T-cell (primary cell): ENCODE measurements at places on chromosomes 4 and X. TPM values are rescaled to one million over a fixed set of nuclear protein-coding genes. Genes with fewer than 3 reads are reported as not detected.

DNA sequence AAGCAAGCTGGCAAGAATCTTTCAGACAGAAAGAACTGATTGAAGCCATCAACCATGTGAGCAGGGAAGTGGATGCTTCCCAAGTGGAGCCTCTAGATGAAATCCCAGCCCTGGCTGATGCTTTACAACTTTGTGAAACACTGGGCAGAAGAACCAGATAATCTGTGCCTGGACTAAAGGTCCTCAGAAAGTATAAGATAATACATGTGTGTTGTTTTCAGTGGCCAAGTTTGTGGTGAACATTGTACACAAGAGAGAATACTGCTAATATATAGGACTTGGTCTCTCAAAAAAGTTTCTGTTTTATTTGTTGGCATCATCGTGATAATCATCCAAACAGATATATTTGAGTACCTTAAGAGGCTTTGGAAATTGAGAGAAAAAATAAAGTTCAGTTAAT is 1367.8 kb upstream of the IGFBP7 start:
- H3K36me3 ChIP-seq = no peaks in the 10 kb centered on the region
- no peak overlapping the region for H3K27ac ChIP-seq
- DNase-seq = no peak
- H3K4me1 ChIP-seq = no peaks in the 10 kb centered on the region

GRCh38 chr4:79364061-79364460 is 38.2 kb upstream of the NAA11 start:
- H3K36me3 ChIP-seq = no peaks in the 10 kb centered on the region
- no peak for DNase-seq
- H3K27me3 ChIP-seq = no peaks in the 10 kb centered on the region
- H3K4me3 ChIP-seq = no peak overlapping the region

GRCh38 chr4:139889901-139890300 is 224.3 kb downstream of the MGST2 start:
- no peaks in the 10 kb centered on the region for H3K36me3 ChIP-seq
- DNase-seq = no peak
- no peak overlapping the region for H3K27ac ChIP-seq
- H3K4me1 ChIP-seq = no peaks in the 10 kb centered on the region
- no peak overlapping the region for H3K4me3 ChIP-seq

Gene TMEM175
- total RNA-seq = 44.6 TPM

- H3K4me1 ChIP-seq = no peaks in the 10 kb centered on the region
- H3K36me3 ChIP-seq = no peaks in the 10 kb centered on the region
- H3K27me3 ChIP-seq = peaks cover 3% of the 10 kb centered on the region
- no peak for DNase-seq
- H3K27ac ChIP-seq = no peak overlapping the region
Measured at GRCh38 chr4:138910195-138910913, 105.2 kb upstream of the NOCT start.

Gene PPP1R2C
- total RNA-seq = not detected

Gene MAGEB1
- total RNA-seq = not detected

Gene TRIM61
- total RNA-seq = 0.79 TPM

Gene FAT4
- 0.06 TPM for total RNA-seq

Gene PCDH10
- total RNA-seq = not detected

GRCh38 chrX:147900349-147900748 is 11.4 kb upstream of the FMR1 start:
- no peaks in the 10 kb centered on the region for H3K4me1 ChIP-seq
- H3K36me3 ChIP-seq = no peaks in the 10 kb centered on the region
- no peak overlapping the region for H3K4me3 ChIP-seq
- no peaks in the 10 kb centered on the region for H3K27me3 ChIP-seq

Gene ADRA2C
- not detected for total RNA-seq

GRCh38 chr4:188665491-188666457 is 526.5 kb downstream of the TRIML1 start:
- DNase-seq = no peak
- H3K4me3 ChIP-seq = no peak overlapping the region
- H3K27ac ChIP-seq = no peak overlapping the region
- H3K36me3 ChIP-seq = no peaks in the 10 kb centered on the region

Gene ASMTL
- 48.8 TPM for total RNA-seq

- no peaks in the 10 kb centered on the region for H3K27me3 ChIP-seq
- DNase-seq = no peak
- H3K4me1 ChIP-seq = no peaks in the 10 kb centered on the region
- H3K27ac ChIP-seq = no peak overlapping the region
- no peaks in the 10 kb centered on the region for H3K36me3 ChIP-seq
- no peak overlapping the region for H3K4me3 ChIP-seq
Measured at GRCh38 chrX:120242813-120243212, 7.8 kb upstream of the ZBTB33 start.

- no peaks in the 10 kb centered on the region for H3K36me3 ChIP-seq
- no peak overlapping the region for H3K27ac ChIP-seq
- H3K27me3 ChIP-seq = no peaks in the 10 kb centered on the region
- H3K4me1 ChIP-seq = no peaks in the 10 kb centered on the region
- DNase-seq = no peak
Measured at GRCh38 chrX:138929926-138930582, 218.5 kb upstream of the FGF13 start.

GRCh38 chr4:76203541-76203940 is 10.1 kb downstream of the SCARB2 start:
- H3K36me3 ChIP-seq = no peaks in the 10 kb centered on the region
- H3K27me3 ChIP-seq = no peaks in the 10 kb centered on the region
- DNase-seq = no peak
- peaks cover 16% of the 10 kb centered on the region for H3K4me1 ChIP-seq
- no peak overlapping the region for H3K4me3 ChIP-seq

- no peaks in the 10 kb centered on the region for H3K36me3 ChIP-seq
- DNase-seq = no peak
- peaks cover 2% of the 10 kb centered on the region for H3K4me1 ChIP-seq
- no peak overlapping the region for H3K27ac ChIP-seq
- no peaks in the 10 kb centered on the region for H3K27me3 ChIP-seq
Measured at GRCh38 chrX:47662144-47662657, 3.2 kb upstream of the UXT start.

- peaks cover 15% of the 10 kb centered on the region for H3K4me1 ChIP-seq
- H3K4me3 ChIP-seq = peak within 1 kb of the TSS; percentile 51
- no peaks in the 10 kb centered on the region for H3K27me3 ChIP-seq
- no peaks in the 10 kb centered on the region for H3K36me3 ChIP-seq
- no peak for DNase-seq
Measured at GRCh38 chrX:78327370-78328086, at the start of gene CYSLTR1. CYSLTR1 (minus strand) TSS chrX:78327611; CDS start chrX:78273746, 53,865 bp downstream.

DNA sequence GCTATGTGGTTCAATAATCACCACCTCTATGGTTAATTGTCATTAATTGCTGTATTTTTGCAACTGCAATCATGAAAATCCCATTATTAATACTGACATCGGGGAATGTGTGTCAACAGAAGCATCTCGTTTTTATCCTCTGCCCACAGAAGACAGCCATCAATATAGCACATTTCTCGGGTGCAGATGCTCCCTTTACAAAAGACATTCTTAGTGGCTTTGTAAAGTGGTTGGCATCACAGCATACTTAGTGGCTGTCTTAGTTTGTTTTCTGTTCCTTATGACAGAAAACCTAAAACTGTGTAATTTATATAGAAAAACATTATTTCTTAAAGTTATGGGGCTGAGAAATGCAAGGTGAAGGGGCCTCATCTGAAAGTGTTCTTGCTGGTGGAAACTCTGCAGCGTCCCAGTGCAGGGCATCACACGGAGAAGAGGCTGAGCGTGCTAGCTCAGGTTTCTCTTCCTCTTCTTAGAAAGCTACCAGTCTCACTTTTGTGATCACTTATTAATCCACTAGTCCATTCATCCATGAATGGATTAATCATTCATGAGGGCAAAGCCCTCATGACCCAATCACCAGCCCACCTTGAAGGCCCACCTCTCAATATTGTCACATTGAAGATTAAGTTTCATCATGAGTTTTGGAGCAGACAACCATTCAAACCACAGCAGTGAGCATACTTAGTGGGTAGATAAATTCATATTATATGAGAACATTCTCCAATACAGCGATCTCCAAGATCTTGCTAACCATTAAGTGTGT is 1067.7 kb upstream of the PABPC4L start:
- no peak overlapping the region for H3K27ac ChIP-seq
- no peaks in the 10 kb centered on the region for H3K27me3 ChIP-seq
- no peak for DNase-seq
- H3K4me1 ChIP-seq = no peaks in the 10 kb centered on the region
- no peak overlapping the region for H3K4me3 ChIP-seq
- no peaks in the 10 kb centered on the region for H3K36me3 ChIP-seq

DNA sequence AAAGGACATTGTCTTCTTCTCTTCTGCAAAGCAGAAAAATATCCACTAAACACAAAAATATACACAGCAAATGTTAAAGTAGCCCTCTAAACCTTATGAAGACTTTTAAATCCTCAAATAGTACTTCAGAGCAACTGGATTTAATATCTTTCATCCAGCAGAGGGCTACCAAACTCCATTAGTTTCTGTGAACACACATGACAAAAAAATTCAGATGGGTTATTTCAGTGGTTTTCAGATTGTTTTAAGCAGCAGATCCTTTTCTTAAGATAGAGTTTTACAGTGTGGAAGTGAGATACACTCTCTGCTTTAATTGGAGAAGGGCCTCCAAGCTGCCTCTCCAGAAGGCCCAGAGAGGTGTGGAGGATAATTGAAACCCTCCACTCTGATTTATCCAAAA is 56.7 kb downstream of the ANK2 start:
- H3K4me1 ChIP-seq = no peaks in the 10 kb centered on the region
- no peaks in the 10 kb centered on the region for H3K27me3 ChIP-seq
- no peak overlapping the region for H3K4me3 ChIP-seq
- no peak for DNase-seq
- no peak overlapping the region for H3K27ac ChIP-seq
- H3K36me3 ChIP-seq = no peaks in the 10 kb centered on the region

Gene GLRB
- not detected for total RNA-seq

DNA sequence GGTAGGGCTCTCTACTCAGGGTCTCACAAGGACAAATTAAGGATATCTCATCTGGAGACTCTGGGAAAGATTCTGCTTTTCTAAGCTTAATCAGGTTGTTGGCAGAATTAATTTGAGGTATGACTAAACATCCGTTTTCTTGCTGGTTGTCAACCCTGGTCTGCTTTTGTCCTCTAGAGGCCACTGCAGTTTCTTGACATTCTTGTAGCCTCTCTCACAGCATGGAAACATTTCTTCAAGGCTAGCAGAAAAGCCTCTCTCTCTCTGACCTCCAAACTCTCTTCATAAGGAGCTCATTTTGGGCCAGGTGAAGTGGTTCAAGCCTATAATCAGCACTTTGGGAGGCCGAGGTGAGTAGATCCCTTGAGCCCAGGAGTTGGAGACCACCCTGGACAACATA is 749.5 kb upstream of the PCDH7 start:
- no peaks in the 10 kb centered on the region for H3K36me3 ChIP-seq
- H3K4me1 ChIP-seq = no peaks in the 10 kb centered on the region
- no peaks in the 10 kb centered on the region for H3K27me3 ChIP-seq
- H3K27ac ChIP-seq = no peak overlapping the region

Gene TKTL2
- total RNA-seq = not detected

DNA sequence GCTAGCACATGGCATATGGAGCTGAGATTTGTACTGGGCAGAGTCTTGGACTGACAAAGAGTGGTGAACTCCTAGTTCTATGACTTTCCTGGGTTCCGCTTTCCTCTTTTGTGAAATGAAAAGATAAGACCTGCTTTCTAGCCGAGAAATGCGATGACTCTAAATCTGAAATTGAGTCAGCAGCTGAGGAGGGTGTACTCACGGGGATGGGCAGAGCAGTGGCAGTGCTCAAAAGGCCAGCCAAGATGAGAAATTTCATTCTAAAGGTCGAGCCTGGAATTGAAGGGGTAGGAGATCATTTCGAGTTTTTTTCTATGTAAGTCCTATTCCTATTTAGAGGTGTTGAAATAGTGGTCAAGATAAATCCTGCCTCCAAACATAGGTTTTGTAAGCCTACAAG is 47.0 kb downstream of the NUDT9 start:
- no peak for DNase-seq
- H3K27me3 ChIP-seq = no peaks in the 10 kb centered on the region
- H3K36me3 ChIP-seq = no peaks in the 10 kb centered on the region

DNA sequence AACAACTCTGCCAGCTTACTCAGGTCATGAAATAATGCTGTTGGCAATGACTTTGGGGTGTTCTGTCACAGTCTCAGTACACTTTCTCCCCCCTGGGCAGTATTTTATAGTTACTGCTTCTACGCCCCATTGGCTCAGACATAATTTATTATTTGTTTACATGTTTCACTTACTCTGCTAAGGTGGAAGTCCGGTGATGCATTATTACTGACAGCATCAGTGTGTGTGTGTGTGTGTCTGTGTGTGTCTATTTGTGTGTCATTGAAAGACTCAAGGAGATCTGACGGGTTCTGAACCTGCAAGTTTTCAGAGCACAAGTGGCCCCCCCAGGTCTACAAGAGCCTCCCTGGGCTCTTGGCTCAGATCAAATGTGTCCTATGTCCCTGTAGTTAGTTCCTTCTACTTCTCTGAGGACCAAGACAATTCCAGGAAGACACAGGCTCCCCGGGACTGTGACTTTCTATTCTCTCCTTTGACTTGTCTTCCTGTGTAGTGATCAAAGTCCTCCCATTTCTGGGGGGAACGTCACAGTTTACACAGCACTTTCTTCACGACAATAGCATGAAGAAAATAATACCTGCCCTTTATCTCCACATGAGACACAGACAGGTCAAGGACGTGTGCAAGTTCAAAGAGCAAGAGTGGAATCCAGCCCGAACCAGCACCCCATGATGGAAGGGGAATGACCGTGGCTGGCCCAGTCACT is 283.7 kb upstream of the GATB start:
- H3K36me3 ChIP-seq = no peaks in the 10 kb centered on the region
- no peak overlapping the region for H3K27ac ChIP-seq
- H3K4me1 ChIP-seq = peaks cover 5% of the 10 kb centered on the region
- peaks cover 11% of the 10 kb centered on the region for H3K27me3 ChIP-seq
- no peak overlapping the region for H3K4me3 ChIP-seq
- no peak for DNase-seq

GRCh38 chrX:120790118-120790517 is 85.5 kb downstream of the CT47B1 start:
- H3K27me3 ChIP-seq = no peaks in the 10 kb centered on the region
- no peak overlapping the region for H3K4me3 ChIP-seq
- DNase-seq = peak; percentile 8
- no peaks in the 10 kb centered on the region for H3K36me3 ChIP-seq
- H3K27ac ChIP-seq = no peak overlapping the region

Gene SPANXA1
- not detected for total RNA-seq

DNA sequence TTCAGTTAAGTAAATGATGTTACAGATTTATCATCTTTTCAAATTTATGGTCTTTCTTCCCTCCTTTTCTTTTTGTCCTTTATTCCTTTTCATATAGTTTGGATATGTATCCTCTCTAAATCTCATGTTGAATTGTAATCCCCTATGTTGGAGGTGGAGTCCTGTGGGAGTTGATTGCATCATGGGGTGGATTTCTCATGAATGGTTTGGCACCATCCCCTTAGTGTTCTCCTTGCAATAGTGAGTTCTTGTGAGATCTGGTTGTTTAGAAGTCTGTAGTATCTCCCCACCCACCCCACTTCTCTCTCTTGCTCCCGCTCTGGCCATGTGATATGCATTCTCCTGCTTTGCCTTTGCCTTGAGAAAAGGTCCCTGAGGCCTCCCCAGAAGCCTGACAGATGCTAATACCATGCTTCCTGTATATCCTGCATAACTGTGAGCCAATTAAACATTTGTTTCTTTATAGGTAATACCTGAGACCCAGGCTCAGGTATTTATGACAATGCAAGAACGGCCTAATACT is 236.7 kb downstream of the PRDM5 start:
- H3K36me3 ChIP-seq = no peaks in the 10 kb centered on the region
- no peaks in the 10 kb centered on the region for H3K4me1 ChIP-seq
- no peak overlapping the region for H3K27ac ChIP-seq
